Activated CD4-positive, alpha-beta T cell treated with anti-CD3 and anti-CD28 coated beads for 36 hours (primary cell): ENCODE measurements at places on chromosomes 2 and 18.
A peak's percentile ranks its signal among the peaks of the same experiment; 100 is the strongest.

DNA sequence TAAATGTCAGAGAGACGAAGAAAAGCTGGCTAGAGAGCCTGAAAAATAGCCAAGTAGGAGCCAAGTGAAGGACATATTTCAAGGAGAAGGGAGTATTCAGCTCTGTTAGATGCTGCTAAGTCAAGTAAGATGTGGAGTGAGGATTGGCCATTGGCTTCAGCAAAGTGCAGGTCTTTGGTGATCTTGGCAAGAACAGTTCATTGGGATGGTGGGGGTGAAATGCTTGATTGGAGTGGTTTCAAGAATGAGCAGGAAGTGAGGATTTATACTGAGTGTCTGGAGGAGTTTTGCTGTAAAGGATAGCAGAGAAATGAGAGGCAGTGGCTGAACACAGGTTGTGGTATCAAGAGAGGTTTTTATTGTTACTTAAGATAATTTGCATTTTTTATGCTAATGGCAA, 139.7 kb downstream of the PRPF40A start:
- DNase-seq, result no peak

DNA sequence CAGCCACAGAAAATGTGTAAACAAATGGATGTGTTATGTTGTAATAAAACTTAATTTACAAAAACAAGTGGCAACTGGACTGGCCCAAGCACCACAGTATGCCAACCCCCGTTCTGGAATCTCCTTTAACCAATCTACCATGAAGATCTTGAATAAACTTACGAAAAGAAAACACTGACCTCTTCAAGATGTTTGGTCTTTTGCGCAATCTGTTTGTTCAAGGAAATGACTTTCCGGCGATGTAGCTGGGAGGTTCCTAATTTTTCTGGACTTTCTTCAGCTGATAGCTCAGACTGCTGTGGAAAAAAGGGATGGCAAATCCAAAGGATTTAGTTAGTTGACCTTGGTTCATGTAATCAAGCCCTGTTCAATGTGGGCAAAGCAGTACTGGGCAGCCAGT, 55.7 kb downstream of the CCDC93 start:
- no peak for DNase-seq

GRCh38 chr18:8610459-8610851, 1.2 kb downstream of the RAB12 start:
- peak; percentile 41 for DNase-seq

GRCh38 chr18:68466672-68467071, 248.2 kb downstream of the TMX3 start:
- no peak for DNase-seq

GRCh38 chr2:236942554-236942953, 143.1 kb upstream of the COPS8 start:
- DNase-seq, result no peak

DNA sequence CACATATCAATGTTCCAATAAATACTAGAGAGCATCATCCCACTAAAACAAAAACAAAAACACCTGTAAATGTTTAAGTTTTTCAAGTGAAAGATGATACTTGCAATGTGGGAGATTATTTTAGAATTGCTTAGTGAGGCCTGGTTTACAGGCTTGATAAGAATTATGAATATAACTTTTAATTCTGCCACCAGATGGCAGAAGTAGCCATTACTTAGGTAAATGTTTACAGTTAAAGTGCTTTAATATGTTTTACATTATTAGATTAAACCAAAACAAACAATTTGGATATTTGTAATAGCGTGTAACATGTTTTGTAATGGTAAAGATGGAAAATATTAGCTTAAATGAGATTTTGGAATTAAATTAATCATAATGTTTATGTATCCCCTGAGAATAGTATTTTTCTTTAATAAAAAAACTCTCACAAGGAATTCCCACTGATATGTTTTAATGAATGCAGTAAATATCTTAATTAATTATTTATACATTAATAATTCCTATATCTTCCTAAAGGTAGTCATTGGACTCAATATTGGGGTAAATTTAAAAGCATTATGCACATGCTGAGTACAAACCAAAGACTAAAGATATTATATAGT, 522.0 kb downstream of the SPAG16 start:
- no peak for DNase-seq

GRCh38 chr2:190554357-190555006, 20.0 kb upstream of the NEMP2 start:
- DNase-seq, result no peak

DNA sequence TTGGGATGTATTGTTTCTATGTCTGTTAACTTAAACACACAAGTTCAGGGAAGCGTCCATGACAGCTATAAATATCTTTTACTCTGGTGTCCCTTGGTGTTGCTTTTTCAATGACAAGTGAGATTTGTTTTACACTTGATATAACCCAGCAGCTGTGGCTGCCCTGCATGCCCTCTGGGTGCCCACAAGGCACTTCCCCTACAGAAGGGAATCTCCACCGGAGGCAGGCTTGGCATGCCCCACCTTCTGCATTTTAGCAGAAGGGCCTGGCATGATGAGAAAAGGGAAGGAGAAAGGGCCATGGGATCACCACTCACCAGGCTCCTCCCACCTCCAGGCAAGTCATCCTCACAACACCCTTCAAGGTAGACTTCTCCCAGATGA, 68.7 kb downstream of the TMEM247 start:
- DNase-seq, result no peak

DNA sequence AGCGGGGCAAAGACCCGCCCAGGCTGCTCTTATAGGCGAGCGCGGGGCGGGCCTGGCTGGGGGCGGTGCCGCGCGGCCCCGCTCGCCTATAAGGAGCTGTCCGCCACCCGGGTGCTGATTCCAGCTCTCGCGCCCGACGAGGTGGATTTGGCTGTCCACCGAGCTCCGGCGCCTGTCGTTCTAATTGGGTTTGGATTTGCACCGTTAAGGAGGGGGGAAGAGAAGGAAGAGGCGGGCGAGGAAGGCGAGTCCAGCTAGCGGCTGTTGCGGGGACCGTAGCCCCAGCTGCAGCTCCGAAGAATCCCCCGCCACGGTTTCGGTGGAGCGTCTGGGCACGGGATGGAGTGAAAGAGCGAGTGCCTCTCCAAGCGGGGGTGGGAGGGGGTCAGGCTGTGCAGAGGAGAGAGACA, at the start of gene CNTNAP5:
Gene CNTNAP5, plus strand, starts transcription at position 117 of the 410 bp plus-strand sequence. CDS start 364 bp downstream, outside the sequence.
- peak; percentile 53 for DNase-seq

- no peak for DNase-seq
Observed at GRCh38 chr2:135183822-135184221, 131.7 kb downstream of the RAB3GAP1 start.

DNA sequence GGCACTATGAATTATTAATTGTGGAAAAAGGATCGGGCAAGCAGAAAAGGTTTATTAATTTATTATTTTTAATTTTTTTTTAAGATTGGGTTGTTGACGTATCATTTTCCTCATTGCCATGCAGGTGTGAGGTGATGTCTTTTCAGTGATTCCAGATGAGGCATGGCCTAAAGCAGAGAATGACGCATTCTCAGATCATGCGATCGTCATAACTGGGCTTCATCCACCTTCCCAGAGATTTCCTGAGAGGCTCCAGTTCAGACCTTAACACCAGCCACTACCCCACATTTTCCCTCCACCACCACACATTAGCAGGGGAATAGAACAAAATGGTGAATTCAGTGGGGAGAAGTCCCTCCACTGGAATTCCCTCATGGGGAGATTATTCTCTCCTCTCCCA, 518.4 kb upstream of the SPHKAP start:
- DNase-seq, result no peak

DNA sequence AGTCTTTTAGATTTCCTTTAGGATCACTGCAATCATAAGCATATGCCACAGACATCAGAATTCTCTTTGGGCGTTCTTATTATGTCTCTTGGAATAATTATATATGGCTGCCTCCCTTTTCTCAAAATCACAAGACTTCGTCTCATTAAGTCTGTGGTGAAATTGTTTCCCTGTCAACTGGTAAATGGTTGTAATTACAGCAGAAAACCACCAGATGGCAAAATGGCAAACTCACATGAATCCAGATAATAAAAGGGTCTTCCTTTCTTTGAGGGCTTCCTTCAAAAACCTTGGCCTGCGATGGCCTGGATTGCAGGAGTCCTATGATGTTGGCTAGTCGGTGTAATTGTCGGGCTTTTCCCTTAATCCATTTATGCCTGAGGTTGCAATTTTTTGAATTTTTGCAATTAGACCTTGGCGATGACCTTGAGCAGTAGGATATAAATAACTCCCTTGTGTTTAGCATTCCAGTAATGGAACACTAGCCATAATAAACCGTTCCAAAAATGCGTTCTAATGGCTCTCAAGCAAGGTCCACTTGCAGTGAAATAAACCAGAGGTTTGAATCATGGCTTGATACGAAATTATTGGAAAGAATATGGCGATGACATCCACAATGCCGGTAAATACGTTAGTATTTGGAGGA, 656.4 kb downstream of the MBD2 start:
- no peak for DNase-seq

- no peak for DNase-seq
Observed at GRCh38 chr18:22674272-22674671, 256.6 kb upstream of the CTAGE1 start.

- DNase-seq, result no peak
Observed at GRCh38 chr2:241764275-241765241, 12.1 kb upstream of the GAL3ST2 start.

GRCh38 chr2:120856421-120856862, 120.8 kb downstream of the GLI2 start:
- no peak for DNase-seq

DNA sequence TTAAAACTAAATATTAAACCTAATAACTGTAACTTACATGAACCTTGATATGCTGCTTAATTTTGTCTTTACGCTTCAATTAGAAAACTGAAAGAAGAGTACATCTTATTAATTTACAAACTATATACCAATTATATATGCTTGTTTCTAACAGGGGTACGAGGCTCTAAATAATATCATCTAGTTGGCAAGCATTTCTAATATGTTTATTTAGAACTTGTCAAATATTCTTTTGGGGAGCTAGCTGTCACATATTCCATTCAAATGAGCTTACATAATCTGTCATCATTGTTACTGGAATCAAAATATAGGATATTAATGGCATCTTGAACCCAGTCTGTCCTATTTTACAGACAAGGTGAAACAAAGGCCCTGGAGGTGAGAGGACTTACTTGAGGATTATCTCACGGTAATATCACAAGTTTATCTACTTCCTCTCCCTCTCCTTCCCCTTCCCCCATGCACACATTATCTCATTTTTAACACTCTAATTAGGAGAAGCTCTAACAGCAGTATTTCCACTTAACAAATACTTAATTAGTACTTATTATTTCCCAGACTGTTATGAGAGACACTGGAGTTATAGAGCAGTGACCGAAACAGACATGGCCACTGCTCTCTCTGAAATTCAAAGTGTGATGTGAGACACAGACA, 3.5 kb downstream of the PRKD3 start:
- DNase-seq, result no peak

DNA sequence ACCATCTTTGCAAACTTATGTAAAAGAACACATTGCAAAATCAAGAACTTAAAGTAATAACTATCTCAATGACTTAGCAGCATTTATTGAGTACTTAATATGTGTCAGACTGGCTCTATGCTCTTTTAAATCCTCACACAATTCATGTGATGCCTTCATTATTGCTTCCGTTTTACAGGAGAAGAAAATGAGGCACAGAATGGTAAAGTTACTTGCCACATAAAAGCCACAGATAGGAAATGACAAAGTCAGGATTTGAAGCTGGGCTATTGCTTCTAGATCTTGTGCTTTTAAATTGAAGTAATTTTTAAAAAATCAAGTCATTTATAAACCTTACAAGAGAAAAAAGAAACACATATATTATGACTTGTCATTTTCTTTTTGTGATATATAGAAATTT, 174.2 kb downstream of the WDR7 start:
- no peak for DNase-seq

GRCh38 chr2:68018727-68019126, 44.1 kb downstream of the C1D start:
- no peak for DNase-seq

DNA sequence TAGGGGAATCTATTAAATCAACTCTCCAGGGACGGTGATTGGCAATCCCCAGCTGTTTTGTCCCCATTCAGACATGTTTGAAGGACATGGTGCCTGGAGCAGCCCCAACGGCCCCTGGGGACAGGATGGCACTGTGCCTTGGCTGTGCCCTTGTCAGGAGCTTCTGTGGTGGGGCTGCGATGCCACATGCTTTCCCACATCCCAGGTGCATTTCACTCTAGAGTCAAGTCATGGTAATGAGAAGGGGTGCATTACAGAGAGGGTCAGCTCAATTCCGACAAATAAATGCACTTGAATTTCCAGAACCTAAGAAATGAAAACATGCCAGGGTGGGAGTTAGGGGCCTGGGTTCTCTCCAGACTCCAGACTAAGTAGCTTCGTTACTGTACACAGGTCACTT, 289.4 kb upstream of the PXDN start:
- no peak for DNase-seq

- DNase-seq, result no peak
Observed at GRCh38 chr2:234690569-234691213, 193.8 kb upstream of the ARL4C start.

DNA sequence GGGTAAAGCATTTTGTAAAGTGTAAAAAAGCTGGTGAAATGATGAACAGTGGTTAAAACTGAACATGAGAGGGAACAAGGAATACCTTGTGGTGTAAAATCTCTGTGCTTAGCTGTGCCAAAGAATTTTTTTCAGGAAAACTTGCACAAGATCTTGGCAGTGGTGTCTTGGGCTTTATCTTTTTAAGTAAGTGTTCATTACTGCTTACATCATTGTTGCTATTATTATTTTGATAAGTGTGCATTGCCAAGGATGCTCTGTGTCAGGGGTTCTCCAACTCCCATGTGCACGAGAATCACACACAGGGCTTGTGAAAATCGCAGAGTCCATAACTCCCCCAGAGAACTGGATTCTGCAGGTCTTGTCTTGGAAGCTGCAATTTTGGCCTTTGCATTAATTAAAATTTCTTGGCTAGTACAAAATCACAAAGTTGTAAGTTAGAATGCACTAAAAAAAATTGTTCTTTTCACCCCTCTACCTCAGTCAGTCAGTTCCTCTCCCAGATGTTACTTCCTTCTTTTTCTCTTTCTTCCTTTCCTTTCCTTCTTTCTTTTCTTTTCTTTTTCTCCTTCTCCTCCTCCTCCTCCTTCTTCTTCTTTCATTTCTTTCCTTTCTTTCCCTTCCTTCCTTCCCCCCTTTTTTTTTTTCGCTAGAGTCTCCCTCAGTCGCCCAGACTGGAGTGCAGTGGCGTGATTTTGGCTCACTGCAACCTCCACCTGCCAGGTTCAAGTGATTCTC, 37.8 kb downstream of the GATA6 start:
- no peak for DNase-seq

DNA sequence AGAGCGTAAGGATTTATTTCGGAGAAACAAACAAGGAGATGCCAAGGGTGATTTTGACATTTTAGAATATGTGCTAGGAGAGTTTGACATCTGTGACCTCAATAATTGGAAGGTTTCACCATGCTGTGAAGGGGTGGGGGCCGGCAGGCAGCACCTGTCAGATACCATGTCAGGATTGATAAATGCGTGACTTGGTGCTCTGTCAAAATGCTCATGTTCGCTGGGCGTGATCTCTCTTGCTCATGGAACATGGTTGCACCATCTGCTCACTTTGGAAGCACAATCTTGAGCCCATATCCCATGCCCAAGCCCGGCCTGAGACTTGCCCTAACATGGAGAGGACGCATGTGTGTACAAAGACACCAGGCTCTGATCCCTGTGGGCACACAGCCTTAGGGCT, 347.6 kb downstream of the RNF144A start:
- no peak for DNase-seq
